Tongue (tissue), 3 donors: ENCODE measurements at places on chromosomes 5 and 9.

DNA sequence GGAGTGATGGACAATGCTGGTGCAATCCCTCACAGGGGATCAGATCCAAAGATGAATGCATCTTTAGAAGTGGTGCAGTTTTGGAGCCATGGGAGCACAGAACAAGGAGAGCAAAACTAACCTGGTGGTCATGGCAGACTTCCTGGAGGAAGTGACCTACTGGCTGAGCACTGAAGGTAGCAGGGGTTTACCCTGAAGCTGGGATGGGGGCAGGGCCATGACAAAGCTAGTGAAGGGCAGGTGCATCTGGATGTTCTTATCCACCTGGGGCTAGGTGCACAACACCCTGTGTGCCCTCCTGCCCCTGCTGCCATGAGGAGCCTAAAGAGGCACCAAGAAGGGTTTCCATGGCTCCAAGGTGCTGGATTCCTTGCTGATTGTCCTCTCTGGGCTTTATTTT is 11.5 kb upstream of the PITX1 start:
- no peak for DNase-seq

- no peak for DNase-seq
Measured at GRCh38 chr5:6752782-6753181, 39.5 kb downstream of the TENT4A start.

- no peak for DNase-seq
Measured at GRCh38 chr5:5788793-5789192, 366.3 kb downstream of the ICE1 start.

DNA sequence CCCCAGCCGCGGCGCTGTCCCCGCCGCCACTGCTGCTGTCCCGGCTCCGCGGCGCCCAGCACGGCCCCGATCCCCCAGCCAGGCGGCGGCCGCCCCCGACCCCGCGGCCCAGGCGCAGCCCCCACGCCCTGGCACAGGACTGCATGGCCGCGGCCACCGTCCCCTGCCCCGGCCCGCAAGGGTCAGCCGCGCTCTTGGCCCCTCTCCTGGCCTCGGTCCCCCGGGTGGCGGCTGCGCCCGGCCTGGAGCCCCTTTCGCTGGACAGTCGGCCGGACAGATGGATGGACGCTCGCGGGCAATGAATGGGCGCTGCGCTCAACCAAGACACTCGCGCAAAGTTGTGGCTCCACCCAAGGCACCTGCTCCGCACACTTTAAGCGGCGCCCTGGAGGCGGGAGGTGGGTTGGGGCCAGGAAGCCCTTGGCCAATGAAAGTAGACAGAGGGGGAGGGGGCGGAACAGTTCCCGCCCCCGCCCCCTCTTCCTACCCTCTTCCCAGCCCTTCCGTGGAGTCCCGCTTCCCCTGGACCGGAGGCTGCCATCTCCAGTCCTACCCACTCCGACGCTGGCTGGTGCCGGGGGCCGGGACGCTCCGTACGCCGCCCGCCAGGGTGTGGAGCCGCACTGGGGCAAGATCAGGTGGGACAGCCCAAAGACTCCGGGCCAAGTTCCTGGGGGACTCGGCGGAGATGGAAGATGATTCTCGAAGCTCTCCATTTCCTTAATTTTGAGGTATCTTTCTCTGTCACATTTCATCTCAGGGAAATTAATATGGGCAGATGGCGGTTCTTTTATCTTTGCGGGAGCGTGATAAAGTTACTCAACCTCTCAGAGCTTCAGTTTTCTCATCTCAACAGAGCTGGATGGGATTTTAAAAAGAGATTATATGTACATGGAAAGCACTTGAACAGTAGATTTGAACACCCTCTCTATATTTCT is at the start of gene GLDC:
TSS of gene GLDC (minus strand) at position 375 of the 938 bp plus-strand sequence. CDS start at position 145, 230 bp downstream.
- peak; percentile 65 for DNase-seq

GRCh38 chr5:149893403-149893931 is 51.1 kb downstream of the PDE6A start:
- DNase-seq = no peak

DNA sequence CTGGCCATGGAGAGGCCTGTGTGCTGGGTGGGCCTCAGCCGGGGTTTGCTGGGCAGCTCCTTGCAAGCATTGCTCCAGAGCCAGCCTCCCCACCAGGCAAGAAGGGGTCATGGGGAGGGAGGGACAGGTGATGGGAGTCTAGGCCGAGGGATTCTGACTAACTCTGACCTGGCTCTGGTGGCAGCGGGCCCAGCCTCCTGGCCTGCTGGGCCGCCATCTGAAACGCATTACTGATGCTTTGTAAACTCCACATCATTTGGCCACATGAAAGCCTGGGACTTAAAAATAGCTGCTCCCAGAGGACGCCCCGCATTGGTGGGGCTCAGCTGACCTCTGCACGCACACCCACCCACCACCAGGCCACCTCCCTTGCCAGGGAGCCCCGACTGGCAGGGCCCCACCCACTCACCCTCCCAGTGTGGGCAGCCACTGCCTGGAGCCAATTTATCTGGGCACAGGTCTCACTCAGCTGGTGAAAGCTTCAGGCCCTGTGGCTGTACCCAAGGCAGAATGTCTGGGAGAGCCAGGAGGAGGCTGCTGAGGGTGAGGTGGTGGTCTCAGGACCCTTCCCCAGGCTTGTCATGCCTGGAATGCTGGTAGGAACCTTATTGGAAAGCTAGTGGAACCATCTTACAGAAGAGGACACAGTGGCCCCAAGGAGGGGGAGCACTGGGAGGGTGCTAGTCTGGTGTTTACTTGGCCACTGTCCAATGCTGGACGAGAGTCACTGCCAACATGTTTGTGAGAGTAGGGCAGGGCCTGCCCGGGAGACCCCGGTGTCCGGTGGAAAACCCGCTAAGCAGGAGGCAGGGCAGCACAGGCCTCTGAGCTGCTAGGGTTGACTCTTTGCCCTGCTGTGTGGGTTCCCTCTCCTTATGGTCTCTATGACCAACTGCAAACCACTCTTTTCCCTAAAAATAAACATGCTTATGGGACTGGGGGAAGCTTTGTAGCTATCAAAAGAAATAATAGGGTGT is 10.8 kb downstream of the TCF7 start:
- peak; percentile 48 for DNase-seq

DNA sequence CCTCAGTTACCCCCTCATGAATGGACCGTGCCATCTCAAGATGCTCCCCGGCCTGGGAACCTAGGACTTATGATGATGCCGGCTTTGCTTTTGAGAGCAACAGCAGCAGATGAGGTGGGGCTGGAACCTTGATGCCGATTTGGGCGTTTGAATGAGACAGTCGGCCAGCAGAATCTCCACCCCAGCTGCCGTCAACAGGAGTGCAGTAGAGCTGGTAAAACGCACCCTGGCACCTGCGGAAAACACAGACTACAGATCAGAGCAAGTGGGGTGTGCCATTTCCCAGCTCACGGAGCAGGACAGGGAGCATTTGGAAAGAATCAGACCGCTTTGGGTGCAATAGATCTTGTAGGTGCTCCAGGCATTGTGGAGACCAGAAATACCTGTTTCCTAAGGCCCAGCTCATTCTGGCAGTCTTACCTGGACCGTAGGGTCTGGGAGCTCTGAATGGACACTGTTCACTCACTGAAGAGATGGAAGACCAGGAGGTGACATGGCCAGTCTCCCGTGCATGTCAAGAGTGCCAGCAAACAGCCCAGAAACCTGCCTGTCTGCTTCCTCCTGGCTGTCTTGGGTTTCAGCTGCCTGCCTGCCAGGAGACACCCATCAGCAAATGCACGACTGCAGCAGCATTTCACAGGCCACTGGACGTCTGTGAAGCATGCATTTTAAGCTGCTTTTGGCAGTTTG is 317.7 kb upstream of the IRX4 start:
- DNase-seq = no peak

DNA sequence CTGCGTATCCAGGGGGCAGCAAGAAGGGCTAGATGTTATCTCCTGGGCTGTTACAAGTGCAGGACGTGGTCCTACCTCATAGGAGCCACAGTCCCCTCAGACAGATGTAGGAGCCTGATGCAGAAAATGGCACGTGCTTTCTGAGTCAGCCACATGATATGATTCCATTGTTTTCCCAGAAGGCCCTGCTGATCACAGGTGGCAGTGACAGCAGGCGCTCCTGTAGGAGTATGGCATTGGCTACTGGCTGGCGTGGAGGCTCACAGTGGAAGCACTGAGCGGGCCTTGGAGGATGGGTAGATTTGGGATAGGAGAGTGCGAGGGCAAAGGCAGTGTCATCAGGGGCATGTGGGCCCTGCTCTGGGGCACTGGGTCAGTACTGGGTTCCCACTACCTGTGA is 21.9 kb downstream of the USP20 start:
- no peak for DNase-seq

DNA sequence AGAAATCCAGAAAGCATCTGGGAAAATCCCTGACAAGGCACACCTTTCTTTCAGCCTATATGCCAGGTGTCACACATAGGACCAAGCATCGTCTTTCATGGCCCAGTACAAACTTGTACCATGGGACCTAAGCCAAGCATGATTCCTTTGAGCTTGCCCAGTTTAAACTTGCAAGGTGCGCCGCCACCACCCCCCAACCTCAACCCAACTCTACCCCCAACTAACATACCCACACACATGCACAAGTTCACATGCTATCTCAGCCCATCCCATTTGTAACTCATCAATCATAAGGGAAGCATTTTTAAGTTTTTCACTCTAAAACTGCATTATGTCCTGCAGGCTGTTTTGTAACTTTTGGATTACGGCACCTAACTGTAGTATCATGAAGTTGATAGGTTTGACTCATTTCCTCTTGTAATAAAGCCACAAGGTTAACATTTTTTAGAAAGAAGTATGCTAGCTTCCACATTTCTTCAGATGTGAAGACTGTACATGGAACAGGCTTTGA is 145.9 kb upstream of the FST start:
- DNase-seq = no peak

- peak; percentile 54 for DNase-seq
Measured at GRCh38 chr9:5799314-5799713, 33.6 kb downstream of the ERMP1 start.
